ENCODE measurements at places on chromosomes 7 and 10. TPM values are rescaled to one million over a fixed set of nuclear protein-coding genes. Genes with fewer than 3 reads are reported as not detected.

The CFTR gene
- under 0.01 TPM for total RNA-seq

The TLX1 gene
- not detected for total RNA-seq

The CRHR2 gene
- not detected for total RNA-seq

The RBM20 gene
- total RNA-seq = under 0.01 TPM

GRCh38 chr7:118259115-118259514 is 34.6 kb downstream of the ANKRD7 start:
- no peak overlapping the region for H3K27ac ChIP-seq
- no peaks in the 10 kb centered on the region for H3K27me3 ChIP-seq
- H3K36me3 ChIP-seq = no peaks in the 10 kb centered on the region

GRCh38 chr7:78323118-78323517 is 524.5 kb downstream of the PHTF2 start:
- no peak overlapping the region for H3K4me3 ChIP-seq
- no peaks in the 10 kb centered on the region for H3K36me3 ChIP-seq
- H3K4me1 ChIP-seq = no peaks in the 10 kb centered on the region
- no peaks in the 10 kb centered on the region for H3K27me3 ChIP-seq
- H3K27ac ChIP-seq = no peak overlapping the region

DNA sequence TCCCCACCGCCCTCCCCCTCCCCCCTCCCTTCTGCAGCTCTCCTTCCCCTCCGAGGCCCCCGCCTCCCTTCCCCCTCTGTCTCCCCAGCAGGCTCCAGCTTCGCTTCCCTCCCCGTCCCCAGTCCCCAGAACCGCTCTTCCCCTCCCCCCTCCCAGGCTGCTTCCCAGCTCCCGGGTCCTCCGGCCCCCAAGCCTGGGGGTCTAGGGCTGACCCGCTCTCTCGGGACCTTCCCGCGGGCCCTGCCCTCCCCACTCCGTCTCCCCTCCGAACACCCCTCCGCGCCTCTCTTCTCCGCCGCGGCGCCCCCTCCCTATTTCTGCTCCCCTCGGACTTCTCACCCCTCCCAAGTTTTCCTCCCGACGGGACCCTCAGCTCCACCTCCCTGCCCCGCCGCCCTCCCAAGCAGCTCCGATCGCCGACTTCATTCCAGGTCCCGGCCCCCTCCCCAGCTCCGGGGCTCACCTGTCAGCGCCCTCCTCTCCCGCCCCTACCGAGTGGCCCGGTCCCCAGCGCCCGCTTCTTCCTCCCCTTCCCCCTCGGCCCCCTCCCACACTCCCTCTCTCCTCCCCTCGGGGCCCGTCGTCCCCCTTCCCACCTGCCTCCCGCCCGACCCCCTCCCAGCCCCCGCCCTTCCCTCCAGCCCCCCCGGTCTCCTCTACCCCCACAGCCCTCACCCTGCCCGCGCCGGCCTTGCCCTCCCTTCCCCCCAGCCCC is 990 bp downstream of the ZNF467 start:
- no peaks in the 10 kb centered on the region for H3K4me1 ChIP-seq
- peak overlapping the region; percentile 50 for H3K4me3 ChIP-seq
- peaks cover 10% of the 10 kb centered on the region for H3K27me3 ChIP-seq
- DNase-seq = no peak

GRCh38 chr7:24778543-24779282 is 21.4 kb upstream of the GSDME start:
- peak overlapping the region; percentile 71 for H3K27ac ChIP-seq
- peaks cover 2% of the 10 kb centered on the region for H3K4me1 ChIP-seq
- peaks cover 2% of the 10 kb centered on the region for H3K36me3 ChIP-seq
- no peaks in the 10 kb centered on the region for H3K27me3 ChIP-seq

DNA sequence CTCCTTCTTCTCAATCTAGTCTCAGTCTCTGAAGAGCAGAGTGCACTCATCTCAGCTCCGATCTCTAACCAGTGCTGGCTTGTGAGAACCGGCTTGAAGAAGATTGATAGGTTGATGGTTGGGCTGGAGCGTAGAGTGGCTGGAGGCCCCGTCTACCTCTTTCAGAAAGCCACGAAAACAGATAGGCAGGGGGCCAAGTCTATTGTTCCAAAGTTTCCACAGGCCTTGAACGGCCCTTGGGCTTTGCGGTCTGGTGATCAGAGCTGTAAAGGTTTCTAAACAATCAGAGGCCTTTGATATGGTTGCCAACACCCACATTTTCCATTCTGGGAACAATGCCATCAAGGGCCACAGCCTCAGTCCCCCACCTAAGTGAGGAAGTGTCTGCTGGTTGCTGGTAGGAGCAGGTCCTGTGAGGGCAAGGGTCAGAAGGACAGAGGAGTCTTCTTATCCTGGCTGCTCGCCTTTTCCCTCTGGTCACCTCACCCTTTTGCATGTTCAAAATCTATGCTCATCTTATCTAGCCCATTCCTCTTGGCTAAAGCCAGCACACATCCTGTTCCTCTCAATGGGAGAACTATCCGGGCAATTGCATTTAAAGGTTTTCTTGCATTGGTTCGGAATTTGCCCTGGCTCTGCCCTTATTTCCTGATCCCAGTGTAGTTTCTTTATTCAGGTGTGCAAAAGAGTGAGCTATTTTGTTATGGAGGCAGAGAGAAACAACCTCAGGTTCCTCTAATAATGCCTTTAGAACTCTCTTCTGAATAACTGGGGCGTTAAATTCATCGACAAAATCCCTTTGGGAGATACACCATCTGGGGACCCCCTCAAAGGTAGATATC is 70.3 kb upstream of the KMT2E start:
- no peak overlapping the region for H3K4me3 ChIP-seq
- no peaks in the 10 kb centered on the region for H3K36me3 ChIP-seq
- H3K27ac ChIP-seq = peak overlapping the region; percentile 89
- H3K27me3 ChIP-seq = no peaks in the 10 kb centered on the region
- peaks cover 4% of the 10 kb centered on the region for H3K4me1 ChIP-seq

- no peaks in the 10 kb centered on the region for H3K27me3 ChIP-seq
- no peak overlapping the region for H3K4me3 ChIP-seq
- no peak for DNase-seq
- H3K27ac ChIP-seq = no peak overlapping the region
- no peaks in the 10 kb centered on the region for H3K36me3 ChIP-seq
Observed at GRCh38 chr10:132602614-132603013, 65.0 kb downstream of the INPP5A start.

DNA sequence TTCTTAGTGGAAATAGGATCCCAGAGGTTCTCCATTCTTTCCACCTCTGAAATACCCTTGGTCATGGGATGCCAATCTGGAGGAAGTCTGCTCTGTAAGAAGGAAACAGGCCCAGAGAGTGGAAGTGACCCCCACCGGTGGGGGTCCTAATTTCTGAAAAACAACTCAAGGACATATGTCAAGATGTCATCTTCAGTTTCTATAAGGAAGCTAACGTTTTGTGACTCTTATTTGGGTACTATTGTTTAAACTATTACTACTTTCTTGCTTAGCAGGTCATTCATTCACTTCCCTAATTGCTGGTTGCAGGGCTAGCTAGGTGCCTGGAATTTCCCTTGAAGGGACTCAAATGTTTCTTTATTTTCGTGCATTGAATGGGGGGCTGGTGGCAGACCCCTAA is 1.9 kb upstream of the ZNF775 start:
- DNase-seq = no peak
- H3K36me3 ChIP-seq = peaks cover 9% of the 10 kb centered on the region
- H3K4me1 ChIP-seq = peaks cover 5% of the 10 kb centered on the region
- no peaks in the 10 kb centered on the region for H3K27me3 ChIP-seq
- no peak overlapping the region for H3K4me3 ChIP-seq

- H3K36me3 ChIP-seq = no peaks in the 10 kb centered on the region
- H3K4me3 ChIP-seq = no peak overlapping the region
- no peaks in the 10 kb centered on the region for H3K4me1 ChIP-seq
- H3K27ac ChIP-seq = no peak overlapping the region
- H3K27me3 ChIP-seq = peaks cover 2% of the 10 kb centered on the region
- no peak for DNase-seq
Observed at GRCh38 chr7:139889186-139889871, 60.3 kb downstream of the TBXAS1 start.

DNA sequence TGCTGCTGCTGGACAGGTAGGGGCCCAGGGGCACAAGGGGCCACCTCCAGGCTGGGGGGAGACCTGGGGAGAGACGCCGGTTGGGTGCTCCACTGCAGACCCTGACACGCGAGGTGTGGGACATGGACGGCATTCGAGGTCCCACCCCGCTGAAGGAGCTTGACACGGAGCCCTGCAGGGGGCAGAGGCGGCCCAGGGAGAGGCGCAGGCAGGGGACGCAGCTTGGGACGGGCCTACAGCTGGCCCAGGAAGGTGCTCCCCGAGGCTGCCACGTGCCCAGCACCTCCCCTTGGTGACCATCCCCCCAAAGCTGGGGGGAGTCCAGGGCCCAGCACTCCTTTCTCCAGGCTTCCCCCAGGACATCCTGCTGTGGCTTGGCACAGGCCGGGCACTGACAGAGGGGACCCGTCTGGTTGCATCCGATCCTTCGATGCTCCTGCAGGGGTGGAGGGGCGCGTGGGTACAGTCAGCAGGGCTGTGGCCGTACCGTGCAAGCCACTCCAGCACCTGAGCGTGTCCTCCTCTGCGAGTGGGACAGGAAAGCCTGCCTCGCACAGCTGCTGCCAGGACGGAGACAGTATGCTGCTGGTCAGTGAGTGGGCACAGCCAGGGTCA is 174.4 kb downstream of the ELFN1 start:
- no peaks in the 10 kb centered on the region for H3K36me3 ChIP-seq
- no peak overlapping the region for H3K4me3 ChIP-seq
- no peaks in the 10 kb centered on the region for H3K4me1 ChIP-seq

GRCh38 chr10:72029414-72029813 is 58.9 kb downstream of the SPOCK2 start:
- H3K4me3 ChIP-seq = no peak overlapping the region
- no peak overlapping the region for H3K27ac ChIP-seq
- H3K4me1 ChIP-seq = no peaks in the 10 kb centered on the region
- peaks cover 5% of the 10 kb centered on the region for H3K27me3 ChIP-seq
- no peak for DNase-seq

All from fibroblast of lung (primary cell).